Left lung (tissue), 14 donors: ENCODE measurements at places on chromosomes 11 and 22.

DNA sequence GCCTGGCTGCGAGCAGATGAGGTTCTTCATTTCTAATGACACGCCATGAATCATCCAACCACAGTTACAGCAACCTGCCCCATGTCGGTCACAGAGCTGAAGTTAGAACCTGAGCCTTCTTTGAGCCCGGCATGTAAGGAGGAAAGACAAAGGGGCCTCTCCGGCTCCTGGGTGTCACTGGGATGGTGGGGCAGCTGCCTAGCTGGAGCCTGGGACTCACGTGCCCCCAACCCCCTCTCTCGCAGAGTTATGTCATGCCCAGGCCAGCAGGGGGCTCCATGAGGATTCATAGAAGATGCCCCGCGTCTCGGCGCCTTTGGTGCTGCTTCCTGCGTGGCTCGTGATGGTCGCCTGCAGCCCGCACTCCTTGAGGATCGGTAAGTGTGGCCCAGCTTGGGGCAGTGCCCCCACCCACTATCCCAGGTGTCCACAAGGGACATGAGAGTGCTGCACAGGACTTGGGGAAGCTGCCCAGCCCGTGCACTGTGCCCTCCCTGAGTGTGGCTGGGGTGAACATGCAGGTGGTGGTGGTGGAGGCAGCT lies 148.5 kb downstream of the GRIK4 start:
- no peak for DNase-seq

DNA sequence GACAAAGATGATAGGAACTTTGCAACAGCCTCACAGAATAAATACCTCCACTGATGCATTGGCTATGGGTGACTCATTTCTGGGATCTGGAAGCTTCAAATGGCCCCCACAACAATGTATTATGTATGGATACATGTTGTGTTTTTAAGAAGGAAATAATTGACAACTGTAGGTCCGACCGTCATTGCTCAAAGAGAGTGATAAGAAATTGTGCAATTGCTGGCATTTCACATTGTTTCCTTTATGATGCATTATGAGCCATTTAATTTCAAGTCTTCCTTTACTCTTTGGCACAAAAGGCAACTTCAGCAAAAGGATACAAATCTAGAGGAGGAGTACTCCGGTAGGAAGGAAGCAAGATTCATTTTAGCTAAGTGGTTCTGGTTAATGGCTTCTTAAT lies 2.0 kb downstream of the ANO3 start:
- no peak for DNase-seq

- DNase-seq = no peak
Measured at GRCh38 chr22:37664249-37665101, 6.0 kb downstream of the PDXP start.

DNA sequence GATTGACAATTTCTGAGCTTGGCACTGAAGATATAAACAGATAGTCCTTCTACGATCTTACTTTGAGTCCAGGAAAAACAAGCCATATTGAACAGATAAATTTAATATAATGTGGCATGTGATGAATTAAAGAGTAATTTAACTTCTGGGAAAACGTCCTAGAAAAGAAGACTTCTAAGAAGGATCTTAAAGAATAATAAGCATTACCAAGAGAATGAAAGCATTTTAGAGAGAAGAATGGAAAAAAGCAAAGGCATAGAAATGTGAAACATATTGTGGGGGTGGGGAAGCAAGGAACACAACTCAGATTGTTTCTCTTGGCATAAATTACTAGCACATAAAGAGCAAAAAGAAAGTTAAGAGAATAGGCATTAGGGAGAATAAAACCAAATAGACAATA lies 5.4 kb downstream of the DDIAS start:
- no peak for DNase-seq

- no peak for DNase-seq
Measured at GRCh38 chr11:1926156-1927025, 6.9 kb downstream of the TNNT3 start.

DNA sequence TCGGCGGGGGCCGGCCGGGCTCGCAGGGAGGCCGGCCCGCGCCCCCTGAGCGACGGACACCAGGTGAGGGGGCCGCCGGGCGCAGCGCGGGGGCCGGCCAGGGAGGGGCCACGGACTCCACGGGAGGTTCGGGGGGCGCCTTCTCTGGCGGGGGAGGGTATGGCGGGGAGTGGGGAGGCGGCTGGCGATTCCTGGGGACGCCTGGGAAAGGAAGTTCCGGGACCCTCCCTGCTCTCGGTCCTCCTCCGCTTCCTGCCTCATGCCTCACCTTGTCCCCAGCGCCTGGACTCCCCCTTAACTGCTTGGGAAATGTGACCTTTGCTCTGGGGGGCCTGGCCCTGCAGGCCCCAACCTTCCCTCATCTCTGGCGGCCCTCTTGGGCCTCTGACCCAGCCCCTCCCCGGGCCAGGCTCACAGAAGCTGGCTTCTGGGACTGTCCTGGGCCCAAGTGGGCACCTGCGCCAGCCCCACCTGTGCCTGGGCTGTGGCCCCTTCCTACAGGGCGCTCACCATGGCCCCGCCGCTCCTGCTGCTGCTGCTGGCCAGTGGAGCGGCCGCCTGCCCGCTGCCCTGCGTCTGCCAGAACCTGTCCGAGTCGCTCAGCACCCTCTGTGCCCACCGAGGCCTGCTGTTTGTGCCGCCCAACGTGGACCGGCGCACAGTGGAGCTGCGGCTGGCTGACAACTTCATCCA lies 516 bp downstream of the LRFN4 start:
- DNase-seq = peak; percentile 71

DNA sequence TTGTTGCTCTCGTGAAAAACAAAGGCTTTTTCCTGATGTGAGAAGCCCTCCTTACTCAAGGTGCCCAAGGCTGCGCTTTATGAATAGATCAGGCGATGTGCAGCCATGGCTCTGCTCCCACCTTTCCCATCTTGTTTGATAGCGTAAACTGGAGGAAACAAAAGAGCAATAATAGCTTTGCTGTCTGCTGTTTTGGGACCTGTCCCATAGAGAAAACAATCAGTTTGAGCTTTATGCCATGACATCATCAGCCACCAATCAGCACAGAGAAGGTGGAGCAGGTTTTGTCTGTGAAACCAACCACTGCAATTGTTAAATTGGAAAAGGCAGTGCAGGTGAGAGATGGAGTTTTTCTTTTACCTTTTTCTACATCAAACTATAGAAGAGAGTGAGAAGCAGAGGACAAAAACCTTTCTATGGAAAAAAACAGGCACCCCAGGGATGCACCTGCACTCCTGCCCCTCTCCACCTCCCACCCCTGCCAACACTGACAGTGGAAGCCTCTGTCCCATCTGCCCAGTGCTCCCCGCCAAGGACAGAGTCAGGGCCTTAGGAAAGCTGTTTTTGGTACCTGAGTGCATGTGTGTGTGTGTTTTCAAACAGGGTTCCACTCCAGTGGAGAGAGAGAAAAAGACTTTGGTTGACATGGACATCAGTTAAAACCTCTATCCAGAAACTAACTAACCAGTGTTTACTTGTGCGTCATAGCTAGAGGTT lies 80.7 kb downstream of the MICAL3 start:
- DNase-seq = no peak

GRCh38 chr11:102666331-102666957 lies 39.1 kb downstream of the MMP27 start:
- no peak for DNase-seq

- no peak for DNase-seq
Measured at GRCh38 chr11:62816557-62816956, 11.3 kb upstream of the NXF1 start.

- no peak for DNase-seq
Measured at GRCh38 chr11:130915603-130916237, 559 bp downstream of the SNX19 start.

- DNase-seq = peak; percentile 49
Measured at GRCh38 chr11:70191495-70192140, 11.5 kb upstream of the FADD start.

DNA sequence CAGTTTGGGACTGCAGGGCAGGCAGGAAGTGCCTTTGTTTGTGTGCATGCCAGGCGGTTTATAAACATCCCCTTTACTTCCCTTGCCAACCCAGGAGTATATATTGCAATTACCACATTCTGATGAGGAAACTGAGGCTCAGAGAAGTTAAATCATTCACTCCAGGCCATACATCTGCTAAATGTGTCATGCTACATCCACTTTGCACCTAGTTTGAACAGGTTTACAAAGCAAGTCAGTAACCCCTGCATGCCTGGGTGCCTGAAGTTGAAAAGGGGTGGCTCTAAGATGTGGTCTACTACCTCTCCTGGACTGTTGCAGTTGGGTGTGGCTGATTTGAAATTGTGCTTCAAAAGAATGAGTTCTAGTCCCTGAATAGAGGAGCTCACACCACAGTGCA lies 23.6 kb downstream of the FLI1 start:
- no peak for DNase-seq

DNA sequence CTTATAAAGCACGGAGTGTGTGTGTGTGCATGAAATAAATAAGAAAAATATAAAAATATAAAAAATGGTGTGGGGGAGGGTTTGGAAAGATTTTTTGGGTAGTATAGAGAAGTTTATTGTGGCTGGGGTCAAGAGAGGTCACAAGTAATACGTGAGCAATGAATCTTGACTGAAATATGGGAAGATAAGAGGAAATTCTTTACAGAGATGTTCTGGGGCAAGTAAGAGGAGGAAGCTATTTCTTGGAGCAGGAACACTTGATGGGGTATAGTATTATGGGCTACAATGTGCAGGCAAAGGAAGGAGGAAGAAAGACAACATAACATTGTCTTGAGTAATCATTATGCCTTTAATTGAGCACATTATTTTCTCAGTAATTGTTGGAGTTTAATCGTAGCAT lies 2.1 kb downstream of the HBD start:
- DNase-seq = no peak

GRCh38 chr11:13207665-13208594 lies 69.7 kb upstream of the BMAL1 start:
- peak; percentile 52 for DNase-seq

- peak; percentile 74 for DNase-seq
Measured at GRCh38 chr22:24434471-24435322, 7.3 kb downstream of the ADORA2A start.

DNA sequence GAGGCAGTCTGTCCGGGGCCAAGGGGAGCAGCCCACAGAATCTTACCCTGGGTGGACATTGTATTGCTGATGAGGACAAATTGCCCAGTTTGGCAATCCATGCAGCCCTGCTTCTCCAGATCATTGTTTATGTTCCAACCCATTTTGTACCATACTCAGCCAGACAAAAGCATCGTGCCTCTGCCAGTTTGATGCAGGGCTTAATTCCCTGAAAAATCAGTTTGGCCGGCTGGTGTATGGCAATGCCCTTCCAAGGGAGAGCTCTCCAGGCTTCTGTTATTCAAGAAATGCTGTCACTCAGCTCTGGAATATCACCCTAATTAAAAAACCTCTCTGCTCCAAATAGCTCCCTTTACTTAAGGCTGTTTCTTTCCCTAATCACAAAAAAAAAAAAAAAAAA lies 697.7 kb downstream of the TBC1D22A start:
- DNase-seq = no peak

GRCh38 chr11:58830673-58831301 lies 13.7 kb downstream of the GLYATL2 start:
- DNase-seq = no peak

DNA sequence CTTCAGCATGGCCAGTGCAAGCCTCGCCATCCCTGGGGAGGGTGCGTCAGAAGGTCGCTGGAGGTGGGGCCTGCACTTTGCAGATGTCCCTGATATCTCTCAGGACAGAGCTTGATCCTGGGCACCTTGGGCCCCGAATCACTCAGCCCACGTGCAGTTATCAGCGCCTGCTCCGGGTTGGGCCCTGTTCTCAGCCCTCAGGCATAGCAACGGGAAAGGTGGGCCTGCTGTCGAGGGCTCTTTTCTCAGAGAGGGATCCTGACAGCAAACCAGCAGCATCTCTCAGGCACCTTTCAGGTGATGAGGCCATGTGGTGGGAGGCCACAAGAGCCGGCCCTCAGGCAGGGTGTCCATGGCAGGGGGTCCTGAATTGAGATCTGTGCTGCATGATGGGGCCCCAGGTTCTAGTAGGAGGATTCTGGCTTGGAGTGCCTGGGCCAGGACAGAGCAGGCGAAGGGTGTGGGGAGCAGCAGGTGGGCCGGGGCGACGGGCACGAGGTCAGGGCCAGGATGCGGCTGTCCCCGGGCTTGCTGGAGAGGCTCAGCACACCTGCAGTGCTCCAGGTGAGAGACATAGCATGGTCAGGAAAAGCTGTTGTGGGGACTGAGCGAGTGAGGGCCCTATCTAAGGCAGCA lies 280.5 kb downstream of the TBC1D22A start:
- no peak for DNase-seq

DNA sequence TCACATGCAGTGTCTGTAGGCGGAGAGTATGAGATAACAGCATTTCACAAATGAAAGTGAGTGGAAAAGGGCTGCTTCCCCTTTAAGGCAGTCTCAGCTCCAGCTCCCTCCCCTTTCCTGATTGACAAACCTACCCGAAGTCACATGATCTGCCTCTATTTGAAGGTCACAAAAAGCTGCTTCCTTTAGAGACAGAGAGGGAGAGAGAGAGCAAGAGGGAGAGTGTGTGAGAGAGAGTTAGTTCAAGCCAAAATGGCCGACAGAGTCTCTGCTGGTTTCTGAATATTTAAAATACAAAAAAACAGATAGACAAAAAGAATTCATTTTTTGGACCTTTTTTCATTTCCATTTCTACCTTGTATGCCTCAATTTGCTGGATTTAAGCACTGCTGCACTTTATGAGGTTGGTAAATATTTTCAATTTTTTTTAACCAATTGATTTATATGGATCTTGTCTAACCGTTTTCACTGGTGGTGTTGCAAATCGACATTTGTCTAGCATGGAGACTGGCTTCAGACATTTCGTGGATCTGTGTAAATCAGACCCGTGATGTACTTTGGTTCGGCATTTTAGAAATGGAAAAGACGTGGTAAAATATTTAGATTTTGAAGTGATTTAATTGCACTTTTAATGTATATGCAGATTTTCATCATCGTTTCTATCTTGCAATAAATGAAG lies at the start of gene TNRC6B:
TSS of gene TNRC6B (plus strand) at position 188 of the 679 bp plus-strand sequence. CDS start at position 399, 211 bp downstream.
- DNase-seq = peak; percentile 96

GRCh38 chr11:59753650-59754493 lies 1.3 kb upstream of the STX3 start:
- peak; percentile 96 for DNase-seq

DNA sequence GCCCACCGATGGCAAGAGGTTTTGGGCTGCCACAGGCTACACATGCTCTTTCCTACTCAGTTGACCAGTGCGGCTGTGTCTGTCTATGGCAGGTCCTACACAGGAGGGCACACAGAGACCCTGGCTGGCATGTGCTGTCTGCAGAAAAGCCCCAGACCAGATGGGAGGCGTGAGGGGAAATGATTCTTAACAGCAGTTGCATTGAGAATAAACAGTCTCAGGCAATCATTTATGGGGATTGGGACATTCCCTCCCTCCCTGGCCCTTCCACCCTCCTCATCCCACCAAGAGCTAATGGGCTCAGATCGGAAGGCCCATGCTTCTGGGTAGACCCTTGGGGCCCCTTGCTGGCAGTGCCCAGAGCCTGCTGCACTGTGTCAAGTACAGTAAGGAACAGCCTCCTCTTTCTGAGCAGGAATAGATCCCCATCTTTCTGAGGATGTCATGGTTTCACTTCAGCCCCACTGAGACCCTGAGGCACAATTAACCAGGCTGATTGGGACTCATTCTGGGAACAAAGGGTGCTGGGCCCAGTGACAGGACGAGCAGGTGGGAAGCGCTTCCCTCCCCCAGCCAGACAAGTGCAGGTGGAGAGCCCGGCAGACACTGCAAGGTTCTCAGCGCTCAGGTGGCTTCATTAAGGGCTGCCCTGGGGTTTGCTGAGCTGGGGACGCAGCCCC lies 28.3 kb downstream of the TSPAN18 start:
- DNase-seq = no peak

GRCh38 chr11:84914511-84914910 lies 712.6 kb downstream of the DLG2 start:
- DNase-seq = no peak

- no peak for DNase-seq
Measured at GRCh38 chr22:48923996-48924395, 903.7 kb downstream of the BRD1 start.
